ENCODE measurements at places on chromosomes 2 and 18.

DNA sequence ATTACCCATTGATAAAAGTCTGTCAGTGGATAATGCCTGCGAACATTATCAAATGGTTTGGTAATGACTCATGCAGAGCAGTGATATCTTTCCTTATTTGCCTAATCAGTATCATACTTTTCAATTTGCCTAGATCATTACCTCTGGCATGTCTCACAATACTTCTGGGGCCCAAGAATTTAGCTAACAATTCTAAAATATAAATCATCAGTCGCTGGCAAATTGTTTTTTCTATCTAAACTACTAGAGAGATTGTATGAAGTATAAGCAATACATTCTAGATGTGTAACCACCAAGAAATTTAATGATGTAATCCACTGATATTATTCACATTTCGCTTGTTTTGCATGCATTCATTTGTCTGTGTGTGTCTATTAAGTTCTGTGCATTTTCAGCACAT, 191.2 kb upstream of the CDH19 start:
- no peak for DNase-seq

DNA sequence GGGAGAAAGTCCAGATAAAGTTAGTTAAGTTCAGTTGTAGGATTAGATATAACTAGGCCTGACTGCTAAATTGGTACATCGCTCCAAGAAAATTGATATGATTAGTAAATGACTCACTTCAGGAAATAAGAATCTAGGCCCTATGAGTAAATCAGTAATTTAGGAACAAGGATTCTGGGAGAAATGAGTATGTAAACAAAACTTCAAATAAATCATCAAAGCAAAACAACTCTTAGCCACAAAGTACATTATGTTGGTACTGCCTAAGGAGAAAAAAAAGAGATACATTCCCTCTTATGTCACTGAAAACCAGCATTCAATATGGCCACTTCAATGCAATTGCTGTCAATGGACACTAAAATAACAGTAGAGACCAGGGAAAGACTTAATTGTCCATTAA, 529.1 kb downstream of the ZNF804A start:
- DNase-seq: no peak

GRCh38 chr18:68826121-68826520, 28.2 kb downstream of the CCDC102B start:
- DNase-seq: peak; percentile 84

DNA sequence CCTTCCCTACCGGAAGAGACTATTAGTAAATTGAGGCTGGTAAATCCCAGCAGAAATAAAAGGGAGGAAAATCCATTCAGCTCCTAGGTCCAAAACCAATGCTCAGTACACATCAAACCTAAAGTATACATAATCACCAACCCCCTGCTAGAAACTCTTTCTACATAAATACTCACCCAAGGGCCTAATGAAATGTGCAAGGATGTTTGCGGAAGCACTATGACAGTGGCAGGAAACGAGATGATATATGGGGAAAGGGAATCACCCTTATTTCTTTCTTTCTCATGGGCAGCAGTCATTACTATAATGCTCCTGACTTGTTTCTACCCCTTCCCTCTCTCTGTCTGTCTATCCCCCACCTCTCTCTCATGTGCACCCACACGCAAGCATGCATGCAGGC, 1.3 kb upstream of the SCTR start:
- DNase-seq: no peak

DNA sequence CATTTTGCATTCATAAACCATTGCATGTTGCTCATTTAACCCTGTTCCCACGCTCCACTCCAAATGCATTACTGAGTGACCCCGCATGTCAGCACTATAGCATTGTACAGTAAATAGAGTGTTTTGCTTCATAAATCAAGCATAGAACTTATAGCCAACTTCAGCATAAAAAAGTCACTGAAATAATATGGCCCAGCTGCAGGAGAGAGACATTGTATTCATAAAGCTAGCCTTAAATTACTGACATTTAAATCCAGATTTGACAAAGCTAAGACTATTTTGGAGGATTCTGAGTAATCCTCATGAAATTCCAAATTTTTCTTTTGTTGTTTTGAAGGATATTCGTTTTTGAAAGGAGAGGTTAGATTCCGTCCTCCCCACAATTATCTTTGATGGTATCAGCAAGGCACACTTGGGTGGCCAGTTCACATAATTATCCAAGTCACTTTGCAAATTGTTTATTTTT, 320.9 kb upstream of the TCF4 start:
- peak; percentile 39 for DNase-seq

GRCh38 chr2:240593026-240593702, 6.6 kb downstream of the CAPN10 start:
- no peak for DNase-seq

DNA sequence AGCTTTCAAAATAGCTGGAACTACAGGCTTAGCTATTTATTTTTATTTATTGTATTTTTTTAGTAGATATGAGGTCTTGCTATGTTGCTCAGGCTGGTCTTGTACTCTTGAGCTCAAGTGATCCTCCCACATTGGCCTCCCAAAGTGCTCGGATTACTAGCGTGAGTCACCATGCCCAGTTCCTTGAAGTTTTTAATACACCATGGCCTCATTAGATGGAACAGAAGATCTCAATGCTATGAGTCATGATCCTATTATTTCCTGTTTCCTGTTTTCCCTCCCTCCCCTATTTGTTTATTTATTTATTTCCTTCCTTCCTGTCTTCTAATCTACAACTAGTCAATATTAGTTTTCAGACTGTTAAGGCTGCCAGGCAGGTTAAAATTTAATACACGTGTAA, 309.0 kb downstream of the CMPK2 start:
- DNase-seq: peak; percentile 0

DNA sequence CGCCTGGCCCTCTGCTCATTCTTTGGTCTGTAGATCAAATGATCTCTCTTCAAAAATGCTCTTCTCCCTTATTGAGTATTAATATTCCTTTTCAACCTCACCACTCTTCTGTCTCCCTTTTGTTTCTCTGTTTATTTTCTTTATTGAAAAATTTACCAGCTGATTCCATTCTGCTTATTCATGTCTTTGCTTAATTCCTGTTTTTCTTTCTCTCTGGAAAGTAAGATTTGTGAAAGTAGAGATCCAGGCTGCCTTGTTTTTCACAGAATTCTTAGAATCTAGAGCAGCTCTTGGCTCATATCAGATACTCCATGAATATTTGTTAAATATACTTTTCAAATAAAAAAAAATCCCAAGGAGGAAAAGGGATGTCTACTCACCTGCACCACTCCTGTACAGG, 157.0 kb downstream of the DOCK10 start:
- DNase-seq: no peak

- no peak for DNase-seq
Measured at GRCh38 chr2:238434846-238435751, 8.4 kb downstream of the ASB1 start.

- DNase-seq: no peak
Measured at GRCh38 chr2:146189541-146189940, 1655.3 kb upstream of the ACVR2A start.

- no peak for DNase-seq
Measured at GRCh38 chr18:26928670-26929313, 63.3 kb upstream of the AQP4 start.

DNA sequence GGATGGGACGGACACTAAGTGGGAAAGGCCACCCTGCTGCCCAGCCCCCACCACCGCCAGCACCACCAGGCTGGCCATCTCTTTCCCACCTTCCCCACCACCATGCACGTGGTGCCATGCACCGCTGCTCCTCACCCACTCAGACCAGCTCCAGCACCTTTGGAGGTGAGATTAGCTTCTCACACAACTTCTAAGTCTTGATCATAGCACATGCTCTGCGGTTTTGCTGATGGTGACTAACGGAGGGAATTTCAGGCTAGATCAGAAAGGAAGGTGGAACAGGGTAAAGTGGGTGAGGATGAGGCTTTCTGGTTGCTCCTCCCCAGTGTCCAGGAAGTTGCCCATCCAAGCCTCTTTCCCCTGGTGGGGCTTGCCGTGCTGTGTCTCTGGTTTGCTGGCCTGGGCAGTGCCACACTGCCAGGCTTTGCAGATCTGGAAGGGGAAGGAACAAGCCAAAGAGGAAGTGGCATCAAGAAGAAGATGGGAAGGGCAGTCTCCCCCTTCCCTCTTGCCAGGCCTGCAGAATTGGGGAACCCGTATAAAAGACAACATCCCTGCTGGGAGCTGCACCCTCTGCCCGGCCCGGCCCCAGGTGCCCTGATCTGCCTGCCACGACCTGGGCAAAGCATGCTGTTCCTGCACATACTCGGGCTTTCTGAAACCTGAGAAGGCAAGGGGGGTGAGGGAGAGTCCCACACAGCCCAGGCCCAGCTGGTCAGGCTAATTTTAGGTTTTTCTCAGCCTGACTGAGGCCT, 44.3 kb upstream of the CAB39 start:
- DNase-seq: no peak

GRCh38 chr2:26900831-26901321, 52.9 kb downstream of the DPYSL5 start:
- no peak for DNase-seq

DNA sequence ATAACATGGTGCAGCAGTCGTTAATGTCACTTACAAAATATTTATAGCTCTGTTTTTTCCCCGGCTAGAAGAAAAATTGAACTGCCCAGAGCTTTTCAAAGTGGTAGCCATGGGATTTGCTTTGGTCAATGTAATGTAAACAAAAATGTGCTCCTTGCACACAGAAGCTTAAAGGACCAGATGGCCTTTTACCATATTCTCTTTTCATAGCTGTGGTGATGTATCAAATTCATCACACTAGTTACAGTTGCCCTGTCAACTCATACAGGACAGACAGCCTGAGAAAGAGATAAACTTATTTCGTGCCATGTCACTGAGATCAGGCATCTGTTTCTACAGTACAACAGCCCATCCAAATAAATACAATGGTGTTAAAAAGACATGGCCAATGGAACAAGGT, 368.1 kb upstream of the CDH19 start:
- DNase-seq: no peak

DNA sequence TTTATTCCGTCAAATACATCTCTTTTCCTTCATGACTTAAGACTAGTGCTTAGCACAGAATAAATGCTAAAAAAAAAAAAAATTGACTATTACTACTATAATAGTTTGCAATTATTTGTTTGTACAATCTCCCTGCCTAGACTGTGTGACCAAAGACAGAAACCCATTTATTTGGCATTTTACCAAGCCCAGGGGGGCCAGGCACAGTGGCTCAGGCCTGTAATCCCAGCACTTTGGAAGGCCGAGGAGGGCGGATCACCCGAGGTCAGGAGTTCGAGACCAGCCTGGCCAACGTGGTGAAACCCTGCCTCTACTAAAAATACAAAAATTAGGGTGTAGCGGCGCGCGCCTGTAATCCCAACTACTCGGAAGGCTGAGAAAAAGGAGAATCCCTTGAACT, 1.4 kb downstream of the ASB3 start:
- no peak for DNase-seq

DNA sequence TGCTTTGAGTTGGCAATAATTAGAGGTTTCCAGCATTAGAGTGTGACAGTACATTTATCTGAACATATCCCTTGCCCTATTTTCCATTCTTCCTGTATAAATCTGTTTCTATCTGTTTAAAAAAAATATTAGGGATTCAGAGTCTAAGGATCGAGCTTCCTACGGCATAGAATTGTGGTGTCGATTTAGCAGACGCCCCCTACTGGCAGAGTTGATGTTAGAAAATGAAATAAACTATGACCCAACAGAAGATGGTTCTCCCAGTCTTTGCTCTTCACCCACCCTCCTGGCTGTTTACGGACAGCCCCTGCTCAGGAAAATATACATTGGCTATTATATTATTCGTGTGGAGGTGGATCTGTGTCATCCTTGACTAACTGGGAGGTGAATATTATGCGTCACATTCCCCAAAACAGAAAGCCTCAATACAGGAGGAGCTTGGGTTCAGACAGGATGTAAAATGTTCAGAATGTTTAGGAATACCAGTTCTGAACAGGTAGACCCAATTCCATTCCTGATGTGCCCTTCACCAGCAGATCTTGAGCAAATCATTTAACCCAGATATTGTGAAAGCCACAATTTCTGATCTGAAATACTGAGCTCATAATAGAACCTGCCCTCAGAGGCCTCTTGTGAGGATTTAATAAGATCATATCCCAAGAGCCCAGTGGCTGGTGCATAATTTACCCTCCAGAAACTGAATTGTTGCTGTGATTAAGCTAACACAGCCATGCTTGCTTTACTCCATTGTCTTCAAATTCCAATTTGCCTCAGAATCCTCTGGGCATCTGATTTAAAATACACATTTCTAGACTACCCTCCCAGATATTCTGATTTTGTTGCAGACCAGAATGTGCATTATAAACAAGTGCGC, 10.8 kb upstream of the ERMN start:
- DNase-seq: peak; percentile 38

- no peak for DNase-seq
Measured at GRCh38 chr2:62410015-62410453, 96.0 kb downstream of the TMEM17 start.

GRCh38 chr2:174336501-174337336, 2.0 kb downstream of the SP9 start:
- DNase-seq: no peak

- DNase-seq: peak; percentile 48
Measured at GRCh38 chr2:151106805-151107506, 154.7 kb downstream of the RBM43 start.
